IMR-90 (cell line): ENCODE measurements at places on chromosomes 2 and 18.

DNA sequence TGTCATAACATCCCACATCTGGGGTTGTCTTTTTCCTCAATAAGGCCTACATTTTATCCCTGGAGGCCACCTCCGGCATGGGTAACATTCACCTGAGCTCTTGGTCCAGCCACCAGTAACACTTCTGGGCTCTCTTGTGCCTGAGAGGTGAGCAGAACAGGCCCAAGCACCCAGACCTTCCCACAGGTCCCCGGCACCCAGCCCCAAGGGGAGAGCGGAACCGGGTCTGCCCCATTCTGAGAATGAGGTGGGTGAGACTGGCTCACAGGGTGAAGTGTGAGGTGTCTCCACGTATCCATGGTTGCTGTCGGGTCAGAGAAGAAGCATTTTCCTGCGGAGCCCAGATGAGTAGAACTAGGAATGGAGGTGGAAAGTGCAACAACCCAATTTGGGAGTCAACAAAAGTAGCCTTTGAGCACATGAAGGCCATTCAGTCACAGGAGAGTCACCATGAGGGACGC is 496.7 kb upstream of the MYT1L start:
- DNase-seq: no peak

DNA sequence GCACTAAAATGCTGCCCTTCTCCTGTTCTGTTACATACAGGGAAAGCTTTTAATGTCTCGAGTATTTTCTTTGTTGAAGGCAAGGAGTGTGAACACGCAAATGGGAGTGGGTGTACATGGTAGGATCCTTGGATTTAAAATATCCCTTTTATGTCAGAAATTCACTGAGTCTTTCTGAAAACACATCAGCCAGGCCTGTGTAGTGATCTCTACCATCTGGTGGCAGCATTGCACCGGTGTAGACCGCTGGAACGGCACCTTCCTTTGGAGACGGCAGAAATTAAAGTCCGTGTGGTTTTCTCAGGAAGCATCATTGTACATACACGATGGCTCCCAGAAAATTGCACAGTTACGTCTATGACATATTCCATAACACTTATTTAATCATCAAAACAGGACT is 515.8 kb downstream of the GALR1 start:
- DNase-seq: no peak

DNA sequence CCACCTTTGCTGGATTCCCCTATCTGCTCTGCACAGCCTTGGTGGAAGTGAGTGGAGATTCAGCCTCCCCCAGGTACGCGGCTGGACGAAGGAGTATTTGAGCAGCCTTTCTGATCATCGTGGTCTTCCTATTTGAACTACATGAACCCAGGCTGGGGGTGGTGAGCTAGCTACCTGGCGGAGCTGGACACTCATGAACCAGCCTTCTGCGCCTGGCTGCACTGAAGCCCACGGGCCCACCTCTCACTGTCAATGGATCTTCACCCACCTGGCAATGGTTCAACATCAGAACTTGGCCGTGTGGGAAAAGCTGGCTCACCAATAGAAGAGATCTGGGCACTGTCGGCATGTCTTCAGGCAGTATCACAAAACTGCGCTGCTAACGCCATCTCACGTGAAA is 35.4 kb downstream of the ANKMY1 start:
- DNase-seq: no peak

- DNase-seq: peak; percentile 15
Measured at GRCh38 chr2:106183101-106183696, 10.9 kb downstream of the UXS1 start.

GRCh38 chr18:48519431-48520100 is 19.3 kb upstream of the CTIF start:
- DNase-seq: no peak

GRCh38 chr2:70992945-70993853 is 1.5 kb downstream of the TEX261 start:
- no peak for DNase-seq

DNA sequence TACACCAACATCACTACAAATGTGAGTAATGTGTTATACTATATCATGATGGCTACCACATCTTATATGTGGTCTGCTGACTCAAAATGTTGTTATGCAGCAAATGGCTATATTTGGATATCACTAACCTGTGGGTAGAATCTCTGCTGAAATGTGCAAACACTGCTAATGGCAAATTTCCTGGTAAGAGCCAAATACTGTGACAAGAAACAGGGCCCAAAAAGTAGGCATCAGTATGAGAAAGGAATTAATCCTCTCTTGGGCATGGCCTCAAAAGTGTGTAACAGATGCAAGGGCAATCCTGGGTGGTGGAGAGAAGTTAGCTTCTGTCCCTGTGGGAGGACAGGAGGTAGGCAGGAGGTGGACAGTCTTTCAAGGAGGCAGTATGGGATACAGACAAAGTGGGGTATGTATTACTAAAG is 13.3 kb downstream of the ATF2 start:
- peak; percentile 89 for DNase-seq

DNA sequence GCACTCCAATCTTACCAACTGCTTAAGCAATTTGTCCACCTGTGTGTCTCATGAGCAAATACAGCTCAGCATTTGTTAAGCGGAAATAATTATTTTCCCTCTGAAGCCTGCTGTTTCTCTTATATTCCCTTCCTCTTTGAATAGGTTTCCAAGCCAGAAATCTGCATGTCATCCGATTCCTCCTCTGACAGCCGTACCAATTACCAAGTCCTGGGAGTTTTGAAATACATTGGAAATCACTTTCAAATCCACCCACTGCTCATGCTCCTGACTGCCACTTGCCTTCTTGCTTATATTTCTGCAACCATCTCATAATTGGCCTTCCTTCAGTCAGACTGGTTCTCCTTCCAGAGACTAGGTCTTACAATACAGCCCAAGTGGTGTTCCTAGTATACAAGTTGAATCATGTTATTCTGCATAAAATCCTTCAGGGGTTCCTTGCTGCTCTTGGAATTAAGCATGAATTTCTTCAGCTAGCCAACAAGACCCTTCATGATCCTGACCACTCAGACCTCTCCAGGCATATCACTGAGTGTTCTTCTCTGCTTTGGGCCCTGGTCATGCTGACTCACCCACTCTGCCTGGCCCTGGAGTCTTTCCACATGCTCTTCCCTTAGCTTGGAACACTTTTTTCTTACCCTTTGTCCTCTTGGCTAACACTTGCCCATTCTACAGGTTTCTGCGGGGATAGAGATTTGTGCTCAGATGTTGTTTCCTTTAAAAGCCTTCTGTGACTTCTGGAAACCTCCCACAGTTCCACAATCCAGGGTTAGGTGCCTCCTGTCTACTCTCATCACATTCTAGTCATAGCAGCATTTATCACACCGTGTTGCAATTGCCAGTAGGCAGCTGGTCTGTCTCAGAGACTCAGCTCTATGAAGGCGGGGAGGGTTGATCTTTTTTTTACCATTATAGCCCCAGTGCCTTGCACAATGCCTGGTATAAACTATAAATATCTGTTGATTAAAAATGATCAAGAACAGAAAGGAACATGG is 157.6 kb downstream of the ARL6IP6 start:
- DNase-seq: peak; percentile 6

DNA sequence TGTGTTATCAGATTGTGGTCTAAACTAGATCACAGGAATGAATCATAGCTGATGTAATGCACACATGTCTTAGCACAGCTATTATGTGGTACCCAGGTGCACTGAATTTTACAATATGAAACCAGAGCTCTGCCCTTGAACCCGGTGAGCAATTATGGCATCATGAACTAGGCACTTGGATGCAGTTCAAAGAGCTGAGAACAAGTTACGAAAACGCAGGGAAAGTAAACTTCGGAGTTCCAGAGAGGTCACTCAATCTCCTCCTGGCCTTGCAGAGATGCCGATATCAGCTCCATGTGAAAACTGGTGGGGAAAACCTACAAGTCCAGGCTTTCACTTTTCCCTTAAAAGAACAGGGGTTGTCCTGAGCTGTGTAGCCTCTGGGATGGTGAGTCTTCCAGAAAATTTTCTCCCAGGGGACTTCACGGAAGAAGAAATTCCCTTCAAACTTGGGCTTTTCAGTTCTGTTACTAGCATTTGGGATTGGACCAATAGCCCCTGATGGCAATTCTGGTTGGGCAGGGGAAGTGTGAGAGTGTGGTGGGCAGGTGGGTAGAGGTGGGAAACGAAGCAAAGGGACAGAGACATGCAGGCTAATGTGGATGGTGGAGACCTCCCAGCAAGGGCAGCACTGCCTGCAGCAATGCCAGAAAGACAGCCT is 71.1 kb upstream of the SH3BP4 start:
- peak; percentile 100 for DNase-seq

- peak; percentile 81 for DNase-seq
Measured at GRCh38 chr2:42567364-42567763, 1.1 kb upstream of the MTA3 start.

DNA sequence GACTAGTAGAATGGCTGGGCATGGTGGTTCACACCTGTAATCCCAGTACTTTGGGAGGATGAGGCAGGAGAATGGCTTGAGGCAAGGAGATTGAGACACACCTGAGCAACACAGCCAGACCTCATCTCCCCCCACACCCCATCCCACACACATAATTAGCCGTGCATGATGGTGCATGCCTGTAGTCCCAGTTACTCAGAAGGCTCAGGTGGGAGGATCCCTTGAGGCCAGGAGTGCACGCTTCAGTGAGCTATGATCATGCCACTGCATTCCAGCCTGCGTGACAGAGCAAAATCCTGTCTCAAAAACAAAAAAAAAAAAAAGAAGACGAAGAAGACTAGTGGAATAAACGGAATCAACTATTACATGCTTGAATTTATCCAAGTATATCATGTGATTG is 150.0 kb downstream of the STK39 start:
- no peak for DNase-seq

- no peak for DNase-seq
Measured at GRCh38 chr2:3320910-3321605, 56.6 kb downstream of the EIPR1 start.

DNA sequence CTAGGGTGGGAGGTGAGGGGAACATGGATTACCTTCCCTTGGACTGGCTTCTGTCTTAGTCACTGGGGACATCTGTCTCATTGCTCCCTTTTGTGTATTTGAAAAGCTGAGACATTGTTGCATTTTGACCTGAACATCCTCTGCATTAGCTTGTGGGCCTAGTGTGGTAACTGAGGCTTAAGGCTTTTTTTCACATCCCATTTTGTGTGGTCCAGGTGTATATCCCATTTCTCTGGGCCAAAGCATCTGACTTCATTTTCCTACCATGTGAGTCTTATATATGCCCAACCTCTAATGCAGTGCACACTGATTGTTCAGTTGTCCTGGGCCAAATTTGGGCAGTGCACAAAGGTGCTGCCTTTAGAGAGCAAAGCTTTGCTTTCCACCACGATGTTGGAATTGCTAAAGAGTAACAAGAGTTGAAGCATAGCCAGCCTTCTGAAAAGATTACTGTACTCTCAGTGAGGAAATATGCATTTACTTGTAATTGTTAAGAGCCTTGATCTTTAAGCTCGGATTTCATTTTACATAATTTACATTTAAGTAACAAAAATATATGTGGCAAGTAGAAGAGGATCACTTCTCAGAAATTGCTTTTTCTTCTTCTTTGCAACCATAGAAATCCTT is 13.3 kb downstream of the PRKCE start:
- peak; percentile 29 for DNase-seq

DNA sequence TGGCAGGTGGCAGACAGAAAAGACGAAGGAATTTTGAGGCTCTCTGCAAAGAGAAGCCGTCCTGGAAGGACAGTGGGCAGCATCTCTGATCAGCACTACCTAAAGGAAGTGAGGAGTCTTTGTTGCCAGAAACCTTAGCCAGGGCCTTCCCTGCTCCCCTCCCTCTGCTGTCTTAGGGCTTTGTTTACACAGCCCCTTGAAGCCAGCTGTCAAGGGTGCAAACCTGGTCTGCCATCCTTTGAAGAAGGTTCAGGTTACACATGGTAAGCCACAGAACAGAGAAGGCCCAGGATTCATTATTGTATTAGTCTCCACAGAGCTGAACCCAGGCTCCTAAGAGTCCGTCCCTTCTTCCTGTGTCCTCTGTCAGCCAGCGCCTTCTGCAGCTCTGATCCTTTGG is 356.7 kb downstream of the TGIF1 start:
- no peak for DNase-seq
